ENCODE measurements at places on chromosomes 4 and X. TPM values are rescaled to one million over a fixed set of nuclear protein-coding genes. Genes with fewer than 3 reads are reported as not detected.
A peak's percentile ranks its signal among the peaks of the same experiment; 100 is the strongest.

DNA sequence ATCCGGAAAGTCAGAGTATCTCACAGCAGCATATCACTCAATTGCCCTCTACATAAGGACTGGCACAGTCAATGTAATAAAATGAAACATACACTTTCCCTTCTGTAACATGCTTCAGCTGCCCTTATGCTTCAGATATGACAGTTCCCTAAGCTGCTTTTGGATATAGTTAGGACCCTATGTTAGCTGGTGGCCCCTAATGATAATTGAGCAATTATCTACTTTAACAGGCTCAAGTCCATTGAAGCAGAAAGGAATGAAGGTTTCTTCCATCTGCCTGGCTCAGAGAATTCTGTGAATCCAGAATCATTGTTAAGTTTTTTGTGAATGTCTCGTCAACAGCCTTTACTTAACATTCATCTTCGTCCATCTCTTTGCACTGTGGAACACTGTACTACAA is 951.2 kb upstream of the DIAPH2 start:
- no peak for DNase-seq

DNA sequence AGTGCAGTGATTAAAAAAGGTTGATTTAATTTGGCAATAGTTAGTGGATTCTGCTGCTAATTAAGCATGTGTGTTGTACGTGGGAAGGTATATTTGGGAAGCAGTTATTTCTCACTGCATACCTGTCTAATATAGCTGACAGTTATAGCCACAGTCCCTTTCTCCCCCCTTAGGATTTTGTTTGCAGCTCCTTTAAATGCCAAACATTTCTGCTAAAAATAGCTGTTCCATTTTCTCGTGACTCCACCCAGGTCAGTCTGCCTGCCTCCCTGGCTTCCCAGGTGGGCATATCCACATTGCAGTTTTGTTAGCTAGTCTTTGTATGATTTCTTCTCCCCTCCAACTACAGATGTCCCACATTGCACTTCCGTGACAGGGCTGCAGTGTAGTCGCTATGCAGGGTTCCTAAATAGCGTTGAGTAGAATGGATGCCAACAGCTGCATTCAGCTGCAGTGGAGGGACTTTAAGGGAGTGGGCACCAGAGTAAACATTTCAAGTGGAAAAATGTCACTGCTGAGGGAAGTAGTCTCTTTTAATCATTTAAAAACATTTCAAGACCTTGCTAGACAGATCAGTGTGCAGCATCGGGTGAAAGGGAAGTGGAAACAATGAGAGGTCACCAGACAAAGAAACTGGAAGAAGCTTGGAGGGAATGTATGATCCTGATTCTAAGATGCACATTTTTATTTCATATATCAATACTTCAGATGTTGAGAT is 326.3 kb downstream of the RAPGEF2 start:
- DNase-seq: peak; percentile 10

DNA sequence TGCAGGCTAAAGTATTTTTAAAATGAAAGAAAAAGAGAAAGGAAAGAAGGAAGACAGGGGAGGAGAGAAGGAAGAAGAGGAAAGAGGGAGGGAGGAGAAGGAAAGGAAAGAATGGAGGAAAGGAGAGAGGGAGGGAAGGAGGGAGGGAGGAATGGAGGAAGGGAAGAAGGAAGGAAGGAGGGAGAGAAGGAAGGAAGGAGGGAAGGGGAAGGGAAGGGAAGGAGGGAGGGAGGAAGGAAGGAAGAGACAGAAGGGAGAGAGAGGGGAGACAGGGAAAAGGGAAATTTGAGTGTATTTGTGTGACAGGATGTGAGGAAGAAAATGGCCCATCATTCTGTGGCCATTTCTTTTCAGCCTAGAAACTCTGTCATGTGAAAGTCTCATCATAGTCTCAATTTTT is 14.9 kb upstream of the PLAC1 start:
- DNase-seq: no peak

- no peak for DNase-seq
Observed at GRCh38 chrX:40108959-40109287, 11.2 kb upstream of the BCOR start.

- peak; percentile 22 for DNase-seq
Observed at GRCh38 chr4:123397144-123398065, 810 bp downstream of the SPRY1 start.

DNA sequence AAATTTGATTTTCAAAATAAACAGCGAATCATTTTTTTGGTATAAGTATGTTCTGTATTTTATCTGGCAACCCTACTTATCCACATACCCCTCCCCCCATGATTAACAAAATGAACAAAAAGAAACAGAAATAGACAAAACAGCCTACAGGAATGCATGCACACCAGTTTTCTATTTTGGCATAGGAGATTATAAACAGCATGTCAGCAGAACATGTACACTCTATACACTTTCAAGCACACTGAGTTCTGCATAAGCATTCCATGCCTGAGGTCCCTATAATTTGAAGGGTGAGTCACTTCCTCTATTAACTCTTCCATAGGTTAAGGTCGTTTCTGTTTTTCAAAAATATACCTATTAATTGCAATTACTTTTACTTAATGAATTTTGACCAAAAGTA is 28.0 kb upstream of the ZNF280C start:
- DNase-seq: no peak

Gene IL13RA2
- total RNA-seq: 0.32 TPM

- no peak for DNase-seq
Observed at GRCh38 chr4:53646795-53647194, 55.5 kb upstream of the LNX1 start.

Gene SYN1
- not detected for total RNA-seq

Gene HSD17B11
- total RNA-seq: 28.1 TPM

GRCh38 chr4:118866442-118866841 is 22.2 kb upstream of the SYNPO2 start:
- no peak for DNase-seq

GRCh38 chrX:48971249-48972219 is at the start of gene KCND1:
Gene KCND1 (minus strand): TSS chrX:48971844. CDS start chrX:48970271, 1,573 bp downstream.
- no peak for DNase-seq

- no peak for DNase-seq
Observed at GRCh38 chrX:13898083-13898482, 81.2 kb upstream of the GPM6B start.

DNA sequence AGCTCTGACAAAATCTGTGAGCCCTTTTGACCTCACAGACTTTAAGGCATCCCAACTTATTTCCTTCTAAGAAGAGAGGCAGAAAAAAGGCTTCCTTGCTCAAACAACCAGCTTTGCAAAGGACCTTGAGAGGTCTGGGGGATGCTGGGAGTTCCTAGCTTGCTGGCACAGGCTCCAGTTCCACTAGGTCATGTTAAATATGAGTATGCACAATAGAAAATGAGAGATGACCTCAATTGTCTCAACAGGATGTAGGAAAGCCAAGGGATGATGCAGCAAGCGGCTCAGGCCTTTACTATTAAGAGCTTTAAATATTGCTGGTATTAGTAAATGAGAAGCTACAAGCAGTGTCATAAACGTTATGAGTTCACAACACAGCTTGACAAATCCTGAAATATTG is 13.3 kb upstream of the ZNF827 start:
- DNase-seq: peak; percentile 17

- no peak for DNase-seq
Observed at GRCh38 chr4:152734015-152734698, 45.4 kb downstream of the TIGD4 start.

DNA sequence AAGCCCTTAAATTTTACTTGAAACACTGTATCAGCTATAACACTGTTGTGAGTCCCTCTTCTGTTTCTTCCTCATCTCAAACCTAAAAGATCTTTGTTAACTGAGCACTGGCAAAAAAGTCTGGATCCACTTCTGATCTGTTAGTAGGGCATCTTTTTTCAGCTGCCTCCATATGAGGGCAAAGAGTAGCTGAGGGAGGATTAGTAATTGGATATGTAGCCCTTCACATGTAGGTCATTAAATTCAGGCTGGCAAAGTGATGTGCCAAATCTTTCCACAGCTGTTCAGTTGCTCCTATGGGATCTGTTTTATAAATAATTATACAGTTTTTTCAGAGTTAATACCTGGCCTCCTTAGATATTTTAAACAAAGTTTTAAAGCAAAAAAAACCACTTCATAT is 1.1 kb upstream of the TRMT10A start:
- DNase-seq: no peak

GRCh38 chrX:135536877-135537276 is 16.4 kb downstream of the INTS6L start:
- DNase-seq: no peak

Measured in pulmonary artery endothelial cell (primary cell).